ENCODE measurements at places on chromosomes 6 and 20.

- DNase-seq, result no peak
Observed at GRCh38 chr6:135044639-135045038, 10.0 kb downstream of the HBS1L start.

DNA sequence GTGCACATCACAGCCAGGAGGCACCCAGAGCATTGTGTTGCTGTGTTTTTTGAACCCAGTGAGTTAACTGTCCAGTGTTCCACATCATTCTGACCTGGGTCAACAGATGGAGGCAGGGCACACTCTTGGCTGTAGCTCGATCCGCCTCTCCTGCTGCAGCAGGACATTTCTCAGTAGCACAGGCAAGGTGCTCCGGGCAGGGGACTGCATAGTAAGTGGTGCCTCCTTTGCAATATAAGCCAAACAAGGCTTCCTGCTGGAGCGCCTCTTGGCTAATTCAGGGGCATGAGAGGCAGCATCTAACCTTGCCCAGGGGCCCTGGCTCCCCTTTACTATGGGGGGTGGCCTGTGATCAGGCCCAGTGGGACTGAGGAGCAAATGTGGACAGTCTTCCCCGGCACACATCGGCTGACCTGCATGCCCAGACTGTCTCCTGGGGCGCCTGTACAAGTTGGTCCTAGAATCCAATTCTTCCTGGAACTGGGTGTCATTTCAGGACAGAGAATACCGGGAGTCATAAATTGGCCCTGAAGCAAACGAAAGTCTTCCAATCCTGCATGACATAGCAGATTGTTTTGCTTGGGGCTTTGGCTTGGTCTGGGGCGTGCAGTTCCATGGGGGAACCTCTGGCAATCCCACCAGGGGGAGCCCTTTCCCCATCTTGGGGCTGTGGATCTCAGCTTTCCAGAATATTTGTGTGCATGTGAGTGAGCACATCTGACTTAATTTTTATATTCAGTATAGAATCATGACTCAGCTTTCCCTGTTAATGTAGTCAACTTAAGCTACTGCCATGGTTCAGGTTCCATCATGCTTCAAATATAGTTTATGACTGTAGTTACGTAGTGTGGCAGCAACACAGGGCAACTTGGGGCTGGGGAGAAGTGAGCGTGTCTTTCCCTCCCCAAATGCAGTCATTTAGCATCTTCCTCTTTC, 56.0 kb upstream of the DDR1 start:
- DNase-seq, result peak; percentile 94

GRCh38 chr6:5082487-5083306, 2.4 kb upstream of the PPP1R3G start:
- no peak for DNase-seq

DNA sequence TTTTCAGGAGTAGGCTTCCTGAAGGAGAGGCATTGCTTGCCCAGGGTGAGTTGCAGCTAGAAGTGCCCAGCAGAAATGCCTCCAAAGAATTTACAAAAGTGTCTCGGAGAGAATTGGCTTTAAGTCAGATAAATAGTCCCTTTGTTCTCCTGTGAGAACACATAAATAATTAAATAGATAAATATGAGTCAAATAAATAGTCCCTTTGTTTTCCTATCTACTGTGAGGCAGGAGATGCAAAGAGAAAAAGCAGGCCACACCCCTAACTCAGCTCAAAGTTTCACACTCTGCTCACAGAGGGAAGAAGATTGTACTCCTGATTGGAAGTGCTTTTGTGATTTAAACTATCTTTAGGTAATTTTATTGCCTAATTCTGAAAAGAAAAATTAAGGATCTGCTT, 180.7 kb upstream of the PRSS16 start:
- DNase-seq, result no peak

DNA sequence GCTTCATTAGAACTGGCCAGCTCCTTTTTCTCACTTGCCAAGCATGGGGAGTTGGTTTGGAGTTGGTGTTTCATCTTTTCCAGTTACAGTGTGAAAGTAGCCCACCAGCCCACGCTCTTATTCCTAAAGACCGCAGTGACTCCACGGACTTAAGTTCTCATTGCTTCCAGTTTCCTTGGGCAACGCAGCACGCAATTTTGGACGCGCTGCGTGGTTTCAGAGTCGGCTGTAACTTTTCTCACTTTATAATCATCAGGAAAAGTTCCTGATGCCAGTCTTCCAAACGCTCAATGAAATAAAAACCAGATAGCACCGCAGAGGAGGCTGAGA, 381 bp upstream of the PEX7 start:
- no peak for DNase-seq

GRCh38 chr6:43402820-43403219, 24.5 kb upstream of the ABCC10 start:
- no peak for DNase-seq

Measured in endodermal cell (in vitro differentiated cells).